ENCODE measurements at places on chromosomes 6 and 20. TPM values are rescaled to one million over a fixed set of nuclear protein-coding genes. Genes with fewer than 3 reads are reported as not detected.

The CRISP3 gene
- not detected for total RNA-seq

The DEFB125 gene
- total RNA-seq = not detected

The GPR6 gene
- total RNA-seq = not detected

The OPRM1 gene
- total RNA-seq = not detected

The RAB44 gene
- total RNA-seq = 0.27 TPM

The MYBL2 gene
- 2.7 TPM for total RNA-seq

The FAXC gene
- total RNA-seq = not detected

The BCAS1 gene
- 15.6 TPM for total RNA-seq

The ERMARD gene
- 27.3 TPM for total RNA-seq

The POPDC3 gene
- not detected for total RNA-seq

The TSPYL1 gene
- 188 TPM for total RNA-seq

The GRM1 gene
- not detected for total RNA-seq

The KIAA0408 gene
- total RNA-seq = 5.8 TPM

The EEF1A2 gene
- 2.1 TPM for total RNA-seq

- no peak overlapping the region for H3K4me3 ChIP-seq
- peaks cover 4% of the 10 kb centered on the region for H3K27me3 ChIP-seq
- no peak overlapping the region for H3K27ac ChIP-seq
- peaks cover 29% of the 10 kb centered on the region for H3K36me3 ChIP-seq
Measured at GRCh38 chr20:46058599-46059281, 29.7 kb downstream of the SLC12A5 start.

DNA sequence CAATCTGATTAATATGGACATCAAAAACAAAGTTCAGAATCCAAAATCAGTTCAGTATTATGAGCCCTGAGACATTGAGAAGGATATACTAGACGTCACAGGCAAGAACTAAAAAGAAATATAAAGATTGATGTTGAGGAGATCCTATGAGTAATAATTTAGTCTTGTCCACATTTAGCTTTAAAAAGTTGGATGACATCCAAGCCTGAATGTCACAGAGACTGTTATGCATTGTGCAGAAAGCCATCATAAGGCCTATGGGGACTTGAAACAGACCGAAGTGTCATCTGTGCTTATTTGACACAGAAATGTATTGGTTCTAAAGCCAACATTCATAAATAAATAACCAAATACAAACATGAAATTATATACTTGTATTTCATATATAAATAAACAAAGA lies 581.8 kb upstream of the MMS22L start:
- H3K36me3 ChIP-seq = no peaks in the 10 kb centered on the region
- DNase-seq = no peak
- H3K4me1 ChIP-seq = no peaks in the 10 kb centered on the region
- H3K27me3 ChIP-seq = no peaks in the 10 kb centered on the region

DNA sequence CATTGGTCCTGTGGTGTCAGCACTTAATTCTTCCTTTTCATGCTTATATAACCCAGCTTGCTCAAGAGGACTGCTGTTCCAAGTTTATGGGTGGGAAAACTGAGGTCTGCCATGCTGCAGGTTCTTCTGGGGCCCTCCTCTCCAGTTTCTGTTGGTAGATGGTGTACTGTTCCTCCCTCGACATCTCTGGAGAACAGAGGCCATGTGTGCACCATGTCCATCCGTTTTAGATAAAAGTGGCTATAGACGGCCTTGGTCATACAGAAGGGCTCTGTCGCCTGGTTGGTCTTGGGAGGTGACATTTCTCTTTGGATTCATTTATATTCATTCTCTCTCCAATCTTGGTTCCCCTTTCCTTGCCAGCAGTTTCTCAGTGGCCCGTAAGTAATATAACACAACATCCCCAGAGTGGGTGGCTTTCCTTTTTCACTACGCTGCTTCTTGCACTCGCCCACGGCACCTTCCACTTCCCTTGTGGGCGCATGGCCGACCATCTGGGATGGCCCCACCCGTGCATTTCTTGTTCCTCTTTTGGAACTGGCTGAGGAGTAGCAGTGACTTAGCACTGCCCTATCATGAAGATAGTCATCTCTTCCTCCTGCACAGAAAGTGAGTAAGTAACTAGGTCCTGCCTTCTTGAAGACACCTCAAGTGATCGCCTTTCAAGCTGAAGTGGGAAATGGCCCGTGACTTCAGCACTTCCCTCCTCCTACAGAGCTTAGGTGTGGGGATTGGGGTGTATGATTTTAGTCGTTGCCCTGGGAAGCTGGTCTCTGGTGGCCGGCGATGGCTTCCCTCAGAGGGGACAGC lies 94.2 kb downstream of the RREB1 start:
- no peak for DNase-seq
- H3K27me3 ChIP-seq = no peaks in the 10 kb centered on the region
- no peaks in the 10 kb centered on the region for H3K4me1 ChIP-seq
- H3K27ac ChIP-seq = no peak overlapping the region

GRCh38 chr6:6707143-6707542 lies 118.6 kb downstream of the LY86 start:
- H3K4me3 ChIP-seq = no peak overlapping the region
- peaks cover 4% of the 10 kb centered on the region for H3K4me1 ChIP-seq
- peaks cover 5% of the 10 kb centered on the region for H3K27me3 ChIP-seq
- no peaks in the 10 kb centered on the region for H3K36me3 ChIP-seq

- H3K4me3 ChIP-seq = no peak overlapping the region
- H3K27me3 ChIP-seq = no peaks in the 10 kb centered on the region
Measured at GRCh38 chr20:57762531-57763234, 52.9 kb upstream of the PMEPA1 start.

DNA sequence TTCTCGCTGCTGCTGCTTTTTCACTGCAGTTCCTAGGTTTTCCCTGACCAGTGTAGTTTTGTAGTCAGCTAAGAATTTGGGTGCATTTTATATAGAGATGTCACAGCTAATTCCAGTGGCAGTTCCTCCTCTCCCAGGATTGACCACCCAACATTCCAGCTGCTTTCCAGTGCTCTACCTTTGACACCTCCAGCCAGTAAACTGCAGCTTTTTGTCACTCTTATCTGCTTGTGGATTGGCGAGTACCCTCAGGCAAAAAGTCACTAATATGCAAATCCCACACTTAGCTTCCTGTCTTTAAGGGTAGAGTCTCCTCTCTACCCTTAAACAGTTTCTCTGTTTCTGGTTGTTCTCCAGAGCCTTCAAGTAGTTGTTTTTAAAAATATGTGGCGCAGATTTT lies 146.9 kb upstream of the KCNG1 start:
- DNase-seq = no peak
- H3K4me1 ChIP-seq = no peaks in the 10 kb centered on the region
- H3K27me3 ChIP-seq = peaks cover 3% of the 10 kb centered on the region
- H3K4me3 ChIP-seq = no peak overlapping the region

DNA sequence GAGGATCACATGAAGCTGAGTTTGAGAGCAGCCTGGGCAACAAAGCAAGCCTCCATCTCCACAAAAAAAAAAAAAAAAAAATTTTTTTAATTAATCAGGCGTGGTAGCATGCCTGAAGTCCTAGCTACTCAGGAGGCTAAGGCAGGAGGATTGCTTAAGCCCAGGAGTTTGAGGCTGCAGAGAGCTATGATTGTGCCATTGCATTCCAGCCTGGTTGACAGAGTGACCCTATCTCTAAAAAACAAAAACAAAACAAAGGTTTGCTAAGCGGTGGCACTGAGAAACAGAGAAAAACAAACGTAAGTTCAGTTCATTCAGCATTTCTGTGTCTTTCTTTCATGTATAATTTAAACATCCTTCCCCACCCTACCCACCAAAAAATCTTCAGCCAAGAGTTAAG lies 78.4 kb downstream of the ANKS1A start:
- no peak for DNase-seq
- peaks cover 14% of the 10 kb centered on the region for H3K36me3 ChIP-seq
- no peaks in the 10 kb centered on the region for H3K27me3 ChIP-seq

- no peak overlapping the region for H3K27ac ChIP-seq
- peak; percentile 54 for DNase-seq
- H3K4me3 ChIP-seq = no peak overlapping the region
- H3K36me3 ChIP-seq = no peaks in the 10 kb centered on the region
- peaks cover 9% of the 10 kb centered on the region for H3K4me1 ChIP-seq
Measured at GRCh38 chr6:7051780-7052442, 55.9 kb upstream of the RREB1 start.

DNA sequence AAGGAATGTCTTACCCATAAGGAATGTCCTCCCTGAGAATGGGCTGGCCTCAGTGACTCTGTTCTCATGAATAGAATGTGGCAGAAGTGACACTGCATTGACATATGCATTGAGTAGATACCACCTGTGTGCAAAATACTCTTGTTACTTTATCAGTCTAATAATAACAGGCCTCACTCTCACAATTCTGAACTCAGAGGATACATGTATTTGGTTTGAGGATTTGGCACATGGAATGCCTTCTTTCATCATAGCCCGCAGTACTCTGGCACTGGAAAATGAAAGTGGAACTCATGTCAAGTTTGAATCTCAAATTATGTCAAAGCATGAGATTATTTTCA lies 52.9 kb upstream of the PLCB4 start:
- no peaks in the 10 kb centered on the region for H3K36me3 ChIP-seq
- no peaks in the 10 kb centered on the region for H3K27me3 ChIP-seq
- no peak overlapping the region for H3K4me3 ChIP-seq
- H3K27ac ChIP-seq = no peak overlapping the region
- no peaks in the 10 kb centered on the region for H3K4me1 ChIP-seq

- peak; percentile 34 for DNase-seq
- H3K36me3 ChIP-seq = no peaks in the 10 kb centered on the region
- H3K27ac ChIP-seq = no peak overlapping the region
Measured at GRCh38 chr6:78910591-78911171, 43.3 kb downstream of the IRAK1BP1 start.

DNA sequence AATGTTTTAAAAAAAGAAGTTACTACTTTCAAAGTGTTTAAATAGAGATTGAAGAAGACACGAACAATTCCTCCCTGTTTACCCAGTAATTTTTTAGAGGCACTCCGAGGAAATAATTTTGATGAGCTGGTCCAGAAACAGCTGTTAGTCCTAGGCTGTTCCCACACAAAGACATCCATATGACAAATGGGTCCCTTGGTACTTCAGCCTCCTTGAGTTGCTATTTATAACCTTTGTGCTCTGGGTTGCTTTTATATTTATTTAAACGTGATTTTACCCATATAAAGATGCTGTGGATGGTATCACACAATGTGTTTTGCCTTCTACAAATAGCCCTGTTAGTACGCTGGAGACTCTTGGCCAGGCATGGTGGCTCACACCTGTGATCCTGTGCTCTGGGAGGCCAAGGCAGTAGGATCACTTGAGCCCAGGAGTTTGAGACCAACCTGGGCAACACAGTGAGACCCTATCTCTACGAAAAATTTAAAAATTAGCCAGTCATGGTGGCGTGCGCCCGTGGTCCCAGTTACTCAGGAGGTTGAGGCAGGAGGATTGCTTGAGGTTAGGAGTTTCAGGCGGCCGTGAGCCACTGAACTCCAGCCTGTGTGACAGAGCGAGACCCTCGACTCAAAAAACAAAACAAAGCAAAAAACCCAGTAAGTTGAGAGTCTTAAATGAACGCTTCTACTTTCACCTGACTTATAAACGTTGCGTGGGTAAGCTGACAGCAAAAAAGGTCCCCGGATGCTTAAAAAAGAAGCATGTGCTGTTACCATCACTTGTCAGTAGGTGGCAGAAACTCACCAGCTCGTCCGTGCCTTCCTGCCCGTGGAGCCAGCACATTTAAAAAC lies 56.9 kb upstream of the ARMH2 start:
- H3K4me3 ChIP-seq = no peak overlapping the region
- peaks cover 51% of the 10 kb centered on the region for H3K4me1 ChIP-seq
- H3K27ac ChIP-seq = peak overlapping the region; percentile 75
- H3K27me3 ChIP-seq = no peaks in the 10 kb centered on the region
- peak; percentile 56 for DNase-seq
- peaks cover 89% of the 10 kb centered on the region for H3K36me3 ChIP-seq

- H3K27ac ChIP-seq = no peak overlapping the region
- H3K27me3 ChIP-seq = no peaks in the 10 kb centered on the region
- H3K4me3 ChIP-seq = no peak overlapping the region
- H3K4me1 ChIP-seq = no peaks in the 10 kb centered on the region
Measured at GRCh38 chr6:84151669-84152068, 75.8 kb downstream of the CEP162 start.

GRCh38 chr6:125809570-125810170 lies 18.9 kb downstream of the NCOA7 start:
- H3K27me3 ChIP-seq = no peaks in the 10 kb centered on the region
- no peak overlapping the region for H3K4me3 ChIP-seq
- no peak for DNase-seq

DNA sequence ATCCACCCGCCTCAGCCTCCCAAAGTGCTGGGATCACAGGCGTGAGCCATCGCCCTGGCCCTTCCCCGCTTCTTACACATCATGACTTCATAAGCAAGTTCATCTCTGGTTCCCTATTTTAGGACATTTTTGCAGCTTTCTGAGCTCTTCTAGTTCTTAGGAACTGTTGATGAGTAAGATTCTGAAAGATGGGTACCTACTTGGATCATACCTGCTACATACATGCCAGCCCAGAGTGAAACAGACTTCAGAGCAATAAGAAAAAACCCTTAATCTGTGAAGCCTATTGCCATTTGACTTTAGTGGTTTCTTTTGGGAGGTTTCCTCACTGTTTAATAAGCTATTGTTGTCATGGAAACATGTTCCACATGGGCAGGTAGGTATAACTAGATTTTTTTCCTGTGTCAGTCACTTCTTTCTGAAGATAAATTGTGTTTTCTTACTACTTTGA lies 27.9 kb upstream of the TMEM217 start:
- H3K4me3 ChIP-seq = no peak overlapping the region
- no peak overlapping the region for H3K27ac ChIP-seq
- H3K36me3 ChIP-seq = peaks cover 67% of the 10 kb centered on the region
- no peak for DNase-seq
- H3K4me1 ChIP-seq = peaks cover 14% of the 10 kb centered on the region

- no peak overlapping the region for H3K27ac ChIP-seq
- H3K27me3 ChIP-seq = no peaks in the 10 kb centered on the region
- no peaks in the 10 kb centered on the region for H3K36me3 ChIP-seq
- no peak overlapping the region for H3K4me3 ChIP-seq
- no peak for DNase-seq
Measured at GRCh38 chr20:51731731-51732095, 36.5 kb downstream of the ATP9A start.

GRCh38 chr6:169190970-169191369 lies 62.7 kb downstream of the THBS2 start:
- H3K27ac ChIP-seq = no peak overlapping the region
- DNase-seq = no peak
- H3K4me1 ChIP-seq = no peaks in the 10 kb centered on the region

- no peak for DNase-seq
- H3K27me3 ChIP-seq = no peaks in the 10 kb centered on the region
- no peaks in the 10 kb centered on the region for H3K4me1 ChIP-seq
- no peak overlapping the region for H3K27ac ChIP-seq
Measured at GRCh38 chr6:9308284-9308683, 872.9 kb upstream of the SLC35B3 start.

Measured in CD4-positive, CD25-positive, alpha-beta regulatory T cell (primary cell).